Stimulated activated CD8-positive, alpha-beta memory T cell treated with anti-CD3 and anti-CD28 coated beads, Interleukin-15, amount 100 ng/mL, for 24 hours (primary cell): ENCODE measurements at places on chromosomes 7 and 10.

- DNase-seq: no peak
Measured at GRCh38 chr10:97138174-97138573, 47.6 kb downstream of the SLIT1 start.

DNA sequence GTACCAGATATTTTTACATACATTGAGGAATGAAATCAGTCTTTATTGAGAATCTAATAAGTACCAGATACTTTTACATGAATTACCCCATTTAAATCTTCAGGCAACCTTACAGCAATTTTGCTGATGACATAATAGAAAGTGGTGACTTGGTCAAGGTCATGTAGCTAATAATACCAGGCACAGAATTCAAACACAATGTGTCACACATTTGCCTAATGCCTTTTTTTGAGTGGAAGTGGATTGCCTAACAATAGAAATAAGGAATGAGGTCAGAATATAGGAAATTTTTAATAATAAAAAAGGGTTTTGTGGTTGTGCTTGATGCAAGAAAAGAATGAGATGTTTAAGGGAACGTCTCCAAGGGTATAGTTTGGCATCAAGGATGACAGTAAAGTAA is 466.6 kb upstream of the IGFBP3 start:
- no peak for DNase-seq

GRCh38 chr10:132551808-132552130 is 14.2 kb downstream of the INPP5A start:
- no peak for DNase-seq

GRCh38 chr10:6766131-6766801 is 186.2 kb upstream of the PRKCQ start:
- DNase-seq: no peak

DNA sequence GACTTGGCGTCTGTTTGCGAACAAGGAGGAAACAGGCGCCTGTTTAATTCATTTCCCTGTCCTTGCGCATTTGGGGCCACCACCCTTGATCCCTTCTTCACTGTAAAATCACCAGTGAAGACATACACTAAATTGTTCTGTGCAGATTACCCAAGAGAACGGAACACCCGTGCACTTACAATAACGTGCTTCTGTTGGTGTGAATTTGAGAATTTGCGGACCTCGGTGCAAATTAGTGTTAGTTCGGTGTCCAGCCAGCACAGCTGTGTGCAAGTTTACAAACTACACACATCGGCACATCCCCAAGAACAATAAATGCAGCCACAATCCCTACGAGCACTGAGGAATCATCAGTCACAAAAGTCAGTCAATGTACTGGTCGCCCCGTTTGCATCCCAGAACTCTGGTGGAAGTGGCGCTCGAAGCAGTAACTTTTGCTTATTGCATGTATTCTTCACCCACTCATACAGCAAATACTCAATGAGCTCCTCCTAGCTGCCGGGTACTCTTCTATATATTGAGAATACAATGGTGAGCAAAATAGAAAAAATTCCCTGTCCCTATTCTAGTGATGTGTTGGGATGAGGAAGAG is 786 bp upstream of the CNOT4 start:
- DNase-seq: no peak

- no peak for DNase-seq
Measured at GRCh38 chr7:124779194-124779593, 13.6 kb upstream of the GPR37 start.

- DNase-seq: no peak
Measured at GRCh38 chr7:80950550-80950967, 31.7 kb upstream of the SEMA3C start.

DNA sequence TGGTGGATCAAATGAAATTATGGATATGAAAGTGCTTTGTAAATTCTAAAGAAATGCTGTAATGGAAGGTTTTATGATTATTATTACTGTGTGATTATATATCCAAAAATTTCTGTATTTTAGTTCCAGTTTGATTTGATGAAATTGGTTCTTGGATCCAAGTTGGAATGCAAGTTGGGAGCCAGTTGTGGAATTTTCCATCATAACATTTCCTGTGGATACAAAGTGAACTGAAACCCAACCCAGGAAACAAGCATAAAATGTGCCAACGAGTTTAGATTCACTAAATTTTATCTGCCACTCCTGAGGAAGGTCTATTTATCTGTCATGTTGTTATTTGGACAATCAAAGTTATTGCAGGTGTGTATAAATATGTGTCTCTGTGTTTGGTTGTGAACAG is 131.4 kb upstream of the MDFIC start:
- no peak for DNase-seq

- no peak for DNase-seq
Measured at GRCh38 chr10:43222210-43222720, 44.6 kb downstream of the RASGEF1A start.

DNA sequence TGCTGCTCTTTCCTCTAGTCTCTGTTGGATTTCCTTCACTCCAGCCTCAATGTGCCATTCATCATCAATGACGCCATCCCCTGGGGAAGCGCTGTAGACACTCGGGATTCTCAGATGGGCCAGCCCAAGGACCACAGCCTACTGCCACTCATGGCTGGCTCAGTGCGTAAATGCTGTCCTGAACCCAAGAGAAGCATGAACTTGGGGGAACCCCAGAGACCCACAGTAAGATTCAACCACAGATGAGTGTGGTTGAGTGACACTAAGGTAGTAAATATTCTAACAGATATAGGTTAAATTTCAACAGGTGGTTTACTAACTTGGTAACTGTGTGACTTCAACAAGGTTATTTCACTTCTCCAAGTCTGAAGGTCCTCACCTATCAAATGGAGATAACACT is 304.1 kb downstream of the GRM8 start:
- DNase-seq: no peak

DNA sequence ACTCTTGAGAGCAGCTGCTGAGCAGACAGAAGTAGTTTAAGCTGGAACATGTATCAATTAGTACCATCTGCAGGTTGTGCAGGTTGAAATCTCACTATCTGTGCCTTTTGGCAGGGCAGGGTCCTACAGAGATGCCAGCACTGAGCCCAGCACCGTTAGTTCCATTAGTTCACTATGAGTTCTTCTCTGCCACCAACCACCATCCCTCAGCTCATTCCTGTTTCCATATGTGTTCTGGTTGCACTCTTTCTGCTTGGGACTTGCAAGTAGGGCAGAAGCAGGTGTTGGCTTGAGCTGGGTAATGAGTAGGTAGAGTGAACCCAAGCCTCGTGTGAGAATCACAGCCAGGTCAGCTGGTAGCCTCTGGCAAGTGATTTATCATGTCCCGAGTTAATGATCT is 2.8 kb downstream of the SMO start:
- no peak for DNase-seq

DNA sequence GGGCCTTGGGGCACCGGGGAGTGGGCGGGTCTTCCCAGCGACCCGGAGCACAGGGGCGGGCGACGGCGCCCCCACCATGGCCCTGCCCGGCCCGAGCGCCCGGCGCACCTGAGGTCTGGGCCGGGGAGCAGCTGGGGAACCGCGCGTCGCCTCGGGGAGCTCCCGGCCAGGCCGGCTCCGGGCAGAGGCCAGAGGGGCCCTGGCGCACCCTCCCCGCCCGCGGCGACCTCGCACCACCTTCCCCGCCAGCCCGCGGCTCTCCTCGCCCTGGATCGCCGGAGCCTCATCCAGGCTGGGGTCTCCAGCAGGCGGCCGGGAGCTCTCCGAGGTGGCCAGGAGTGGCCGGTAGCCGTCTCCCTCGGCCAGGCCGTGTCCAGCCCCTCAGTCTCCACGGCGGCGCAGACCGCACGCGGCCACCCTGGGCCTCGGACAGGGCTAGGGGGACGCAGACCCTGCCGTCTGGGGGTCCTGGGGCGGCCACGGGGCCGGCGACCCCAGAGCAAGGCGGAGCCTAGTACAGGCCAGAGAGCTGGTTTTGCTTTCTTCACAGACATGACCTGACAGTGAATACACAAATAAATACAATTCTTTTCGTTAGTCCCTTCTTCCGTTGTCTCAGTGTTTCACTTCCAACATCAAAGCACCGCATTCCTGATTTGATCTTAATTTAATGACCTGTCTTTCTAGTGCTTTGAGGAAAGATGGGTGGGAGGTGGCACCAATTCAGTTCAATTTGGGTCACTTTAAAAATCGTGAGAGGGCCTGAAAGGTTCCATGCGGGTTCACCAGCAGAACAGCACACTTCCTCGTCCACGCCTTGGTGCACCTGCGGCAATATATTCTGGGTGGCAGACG is 356.9 kb downstream of the DNAJB6 start:
- DNase-seq: no peak

DNA sequence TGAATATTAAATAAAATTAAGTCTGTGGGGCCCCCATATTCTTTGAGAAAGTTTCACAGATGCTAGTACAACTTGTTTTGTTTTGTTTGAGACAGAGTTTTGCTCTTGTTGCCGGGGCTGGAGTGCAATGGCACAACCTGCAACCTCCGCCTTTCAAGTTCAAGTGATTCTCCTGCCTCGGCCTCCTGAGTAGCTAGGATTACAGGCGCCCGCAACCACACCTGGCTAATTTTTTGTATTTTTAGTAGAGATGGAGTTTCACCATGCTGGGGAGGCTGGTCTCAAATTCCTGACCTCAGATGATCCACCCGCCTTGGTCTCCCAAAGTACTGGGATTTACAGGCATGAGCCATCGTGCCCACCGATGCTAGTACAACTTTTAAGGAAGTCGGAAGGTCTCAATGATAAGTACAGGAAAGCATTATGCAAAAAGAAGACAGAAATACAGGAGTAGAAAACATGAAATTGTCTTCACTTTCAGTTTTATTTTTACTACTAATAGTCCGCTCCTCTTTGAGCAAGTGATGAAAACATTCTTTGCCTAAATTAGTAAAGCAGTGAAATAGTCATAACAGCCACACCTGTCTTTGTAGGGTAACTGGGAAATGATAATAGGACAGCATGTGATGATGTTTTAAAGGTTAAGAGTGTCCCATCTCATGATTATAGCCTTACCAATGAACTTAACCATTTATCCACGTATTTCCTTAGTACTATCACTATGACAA is 147.5 kb downstream of the SEMA3D start:
- DNase-seq: no peak

DNA sequence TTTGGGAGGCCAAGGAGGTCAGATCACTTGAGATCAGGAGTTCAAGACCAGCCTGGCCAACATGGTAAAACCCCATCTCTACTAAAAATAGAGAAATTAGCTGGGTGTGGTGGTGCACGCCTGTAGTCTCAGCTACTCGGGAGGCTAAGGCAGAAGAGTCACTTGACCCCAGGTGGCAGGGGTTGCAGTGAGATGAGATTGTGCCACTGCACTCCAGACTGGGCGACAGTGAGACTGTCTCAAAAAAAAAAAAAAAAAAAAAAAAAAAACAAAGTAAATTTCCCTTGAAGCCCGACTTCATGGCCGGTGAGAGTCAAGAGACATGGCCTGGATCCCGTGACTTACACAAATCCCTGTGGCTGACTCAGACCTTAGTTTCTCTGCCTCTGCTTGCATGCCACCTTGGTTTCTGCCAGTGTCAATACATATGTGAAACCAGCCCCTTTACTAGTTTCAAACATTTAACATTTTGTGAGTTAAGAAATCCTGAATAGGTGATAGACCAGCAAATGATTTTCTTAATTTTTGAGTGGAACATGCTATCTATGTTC is 62.8 kb downstream of the ZEB1 start:
- no peak for DNase-seq

GRCh38 chr7:7764520-7765396 is 46.4 kb upstream of the RPA3 start:
- no peak for DNase-seq
